NCI-H2171 treated with DMSO at 0.1 percent for 48 hours (cell line): ENCODE measurements at places on chromosomes 5 and 9.

GRCh38 chr9:93053781-93054331, 4.6 kb upstream of the SUSD3 start:
- DNase-seq = peak; percentile 84

DNA sequence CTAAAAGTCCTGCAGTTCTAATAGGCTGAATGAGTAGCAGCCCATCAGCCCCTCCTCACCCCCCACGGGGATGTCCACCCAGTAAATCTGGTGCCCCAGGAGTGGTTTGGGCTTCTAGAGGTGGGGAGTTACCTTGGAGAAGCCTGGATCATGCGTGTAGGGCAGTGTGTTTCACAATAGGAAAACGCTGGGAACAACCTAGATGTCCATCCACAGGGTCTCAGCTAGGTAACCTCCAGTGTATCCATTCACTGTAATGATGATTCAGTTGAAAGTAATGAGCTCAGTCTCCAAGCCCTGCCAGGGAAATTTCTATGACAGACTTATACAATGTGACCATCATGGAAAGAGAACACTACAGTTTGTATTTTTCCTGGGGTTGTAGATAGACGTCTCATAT, 51.8 kb downstream of the NDST1 start:
- DNase-seq = no peak

- DNase-seq = no peak
These were observed 176.4 kb downstream of the AUH start for GRCh38 chr9:91185193-91185886.

DNA sequence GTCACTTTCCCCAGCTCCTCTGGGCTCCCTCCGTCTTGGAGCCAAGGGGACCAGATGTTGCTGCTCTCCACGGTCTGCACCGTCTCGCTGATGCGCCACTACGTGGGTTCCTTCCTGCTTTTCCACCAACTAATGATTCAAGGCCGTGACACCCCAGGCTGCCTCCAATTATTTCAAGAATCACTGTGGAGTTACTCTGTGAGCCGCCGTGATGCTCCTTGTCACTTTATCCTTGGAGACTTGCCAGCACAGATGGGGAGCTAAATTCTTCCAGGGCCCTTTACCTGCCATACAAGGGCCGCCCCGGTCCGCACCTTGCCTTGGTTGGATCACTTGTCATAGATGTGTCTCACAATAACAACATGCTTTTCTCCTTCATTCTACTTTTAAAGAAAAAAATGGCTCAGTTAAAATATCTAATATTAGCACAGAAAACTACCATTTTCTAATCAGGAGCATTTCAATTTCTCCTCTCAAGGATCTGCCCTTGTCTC, 202.0 kb downstream of the FSTL4 start:
- peak; percentile 51 for DNase-seq

GRCh38 chr5:162474239-162474638, 406.7 kb downstream of the GABRG2 start:
- DNase-seq = no peak

GRCh38 chr5:109196087-109196822, 213.5 kb downstream of the PJA2 start:
- no peak for DNase-seq

DNA sequence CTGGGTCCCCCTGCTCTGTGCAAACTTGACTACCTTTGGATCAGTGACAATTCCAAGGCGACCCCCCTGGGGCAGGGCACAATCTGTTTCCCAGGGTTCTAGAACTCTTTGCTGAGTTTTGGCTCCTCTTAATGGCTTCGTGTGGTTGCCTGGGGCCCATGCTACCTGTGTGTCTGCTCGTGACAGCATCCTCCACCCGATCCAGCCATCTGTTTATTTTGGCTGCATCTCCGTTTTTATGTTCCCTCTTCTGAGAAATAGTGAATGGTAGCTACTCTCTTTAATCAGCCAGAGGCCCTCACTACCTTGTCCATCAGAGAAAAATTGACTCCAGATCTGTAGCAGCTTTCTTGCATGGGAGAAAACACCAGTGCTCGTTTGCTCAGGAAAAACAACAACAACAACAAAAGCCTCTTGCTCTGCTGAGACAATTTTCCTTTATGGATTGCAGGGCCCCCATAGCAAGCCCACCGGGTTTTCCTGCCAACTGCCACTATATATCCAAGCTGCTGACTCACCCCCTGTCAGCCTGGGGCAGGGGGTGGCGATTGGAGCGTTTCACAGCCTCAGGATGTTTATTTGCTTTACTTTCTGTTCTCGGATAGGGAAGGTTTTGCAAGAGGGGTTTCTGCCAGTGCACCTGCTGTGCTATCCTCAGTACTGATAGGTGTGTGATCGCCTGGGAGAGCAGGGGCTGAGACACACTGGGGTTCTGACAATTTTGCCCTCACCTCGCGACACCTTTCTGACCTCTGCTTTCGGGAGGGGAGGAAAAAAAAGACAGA, 607.8 kb downstream of the BNC2 start:
- peak; percentile 81 for DNase-seq

- no peak for DNase-seq
These were observed 30.7 kb downstream of the GRIN3A start for GRCh38 chr9:101707721-101708120.
